ENCODE measurements at places on chromosomes 5 and 9.

GRCh38 chr9:9275601-9276000 lies 1337.2 kb downstream of the PTPRD start:
- DNase-seq, result no peak

DNA sequence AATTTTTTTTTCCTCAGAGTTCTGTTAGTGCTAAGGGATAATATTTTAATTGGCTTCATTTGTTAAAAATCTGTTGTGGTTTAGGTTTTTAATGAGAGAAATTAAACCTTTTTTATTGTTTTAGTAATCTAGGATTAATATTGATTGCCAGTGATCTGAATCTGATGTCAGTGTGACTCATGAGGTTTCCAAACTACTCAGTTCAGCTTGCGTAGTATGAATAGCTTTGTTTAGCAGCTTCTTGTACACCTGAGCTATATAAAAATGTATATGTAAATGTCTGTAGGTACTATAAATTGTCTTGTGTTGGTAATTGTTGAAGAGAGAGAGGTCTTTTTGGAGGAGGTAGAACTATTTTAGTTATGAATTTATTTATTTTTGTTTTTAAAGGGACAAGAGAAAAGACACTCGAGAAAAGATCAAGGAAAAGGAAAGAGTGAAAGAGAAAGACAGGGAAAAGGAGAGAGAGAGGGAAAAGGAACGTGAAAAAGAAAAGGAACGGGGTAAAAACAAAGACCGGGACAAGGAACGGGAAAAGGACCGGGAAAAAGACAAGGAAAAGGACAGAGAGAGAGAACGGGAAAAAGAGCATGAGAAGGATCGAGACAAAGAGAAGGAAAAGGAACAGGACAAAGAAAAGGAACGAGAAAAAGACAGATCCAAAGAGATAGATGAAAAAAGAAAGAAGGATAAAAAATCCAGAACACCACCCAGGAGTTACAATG lies 26.3 kb downstream of the SREK1 start:
- no peak for DNase-seq

GRCh38 chr9:21993893-21994555 lies at the start of gene CDKN2A:
CDKN2A (minus strand) TSS chr9:21994392.
- DNase-seq, result no peak

DNA sequence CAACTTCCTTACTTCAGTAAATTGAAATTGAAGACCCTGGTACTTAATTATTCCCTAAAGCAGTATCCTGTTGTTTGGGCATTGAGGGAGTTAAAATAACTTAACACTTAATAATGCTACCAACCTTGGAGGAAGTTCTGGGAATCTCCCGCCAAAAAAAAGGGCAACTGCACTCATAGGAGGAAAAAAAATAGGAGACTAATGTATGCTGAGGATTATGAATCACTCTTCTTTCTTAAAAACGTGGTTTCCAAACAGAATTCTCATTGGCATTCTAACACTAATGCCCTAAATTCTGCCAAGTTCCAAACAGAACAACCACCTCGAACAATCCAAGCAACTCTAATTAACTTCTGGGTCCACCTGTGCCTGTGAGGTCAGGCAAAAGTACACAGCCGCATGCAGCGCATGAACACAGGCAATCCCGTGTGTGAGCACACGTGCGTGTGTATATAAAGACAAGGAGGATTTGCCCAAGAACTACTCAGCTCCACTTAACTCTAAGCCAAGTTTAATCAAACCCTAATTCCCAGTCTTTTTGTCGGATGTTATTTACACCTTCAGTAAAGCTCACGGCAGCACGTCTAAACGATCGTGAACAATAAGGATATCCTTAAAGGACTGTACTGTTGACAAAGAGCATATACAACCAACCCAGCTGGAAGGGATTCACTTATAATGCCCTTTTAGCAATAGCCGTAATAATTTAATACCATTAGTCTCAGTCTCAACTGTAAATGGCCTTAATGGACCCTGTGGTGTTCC lies 78.4 kb downstream of the EBF1 start:
- no peak for DNase-seq
